Mucosa of descending colon (tissue), 3 donors: ENCODE measurements at places on chromosomes 16 and 17.

DNA sequence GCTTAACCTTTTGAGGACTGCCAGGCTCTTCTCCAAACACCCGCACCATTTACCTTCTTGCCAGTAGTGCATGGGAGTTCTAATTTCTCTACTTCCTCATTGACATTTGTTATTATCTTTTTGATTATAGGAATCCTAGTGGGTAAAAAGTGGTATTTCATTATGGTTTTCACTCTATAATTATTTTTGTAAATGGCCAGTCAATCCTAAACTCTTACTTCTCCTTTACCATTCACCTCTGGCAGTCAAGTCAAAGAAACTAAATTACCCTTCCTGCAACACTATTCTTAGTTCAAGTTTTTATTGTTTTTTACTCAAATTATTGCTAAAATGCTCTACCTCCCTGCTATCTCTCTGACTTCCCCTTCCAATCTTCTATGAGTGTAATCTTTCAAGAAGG is 29.8 kb upstream of the ANKFY1 start:
- DNase-seq = no peak

GRCh38 chr17:6507535-6507934 is 48.8 kb downstream of the PITPNM3 start:
- peak; percentile 47 for DNase-seq

DNA sequence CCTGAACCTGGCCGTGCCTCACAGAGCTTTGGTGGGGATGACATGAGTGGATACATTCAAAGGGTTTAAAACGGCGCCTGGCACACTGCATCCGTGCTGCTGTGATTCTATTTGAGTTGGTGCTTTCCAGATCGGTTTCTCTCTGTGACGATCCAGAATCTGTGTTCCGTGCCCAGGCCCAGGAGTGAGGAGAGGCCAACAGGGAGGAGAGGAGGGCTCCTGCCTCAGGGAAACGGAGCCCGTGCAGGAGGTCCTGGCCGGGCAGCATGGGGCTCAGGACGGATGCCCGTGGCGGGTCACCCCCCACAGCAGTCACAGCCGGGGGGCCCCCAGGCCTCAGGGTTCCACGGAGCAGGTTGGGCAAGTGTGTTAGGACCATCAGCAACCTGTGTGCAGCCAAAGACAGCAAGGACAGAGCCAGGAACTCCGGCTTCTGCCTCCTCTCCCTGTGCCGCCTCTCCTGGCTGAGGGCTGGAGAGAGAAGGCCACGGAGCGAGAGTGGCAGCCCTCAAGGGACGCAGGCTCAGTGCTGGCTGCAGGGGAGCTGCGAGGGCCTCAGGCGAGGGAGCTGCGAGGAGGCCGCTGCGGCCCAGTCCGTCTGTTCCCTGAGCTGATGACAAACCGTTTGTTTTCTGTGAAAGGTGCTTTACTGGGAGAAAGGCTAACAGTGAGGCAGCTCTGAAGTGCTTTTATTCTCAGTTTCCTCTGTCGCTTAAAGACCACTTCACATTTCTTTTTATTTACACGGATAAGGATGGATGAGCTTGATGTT is 99.3 kb downstream of the METRNL start:
- no peak for DNase-seq

- no peak for DNase-seq
Measured at GRCh38 chr16:15483857-15484256, 49.5 kb downstream of the BMERB1 start.

- no peak for DNase-seq
Measured at GRCh38 chr17:74916851-74917199, 6.2 kb downstream of the USH1G start.

DNA sequence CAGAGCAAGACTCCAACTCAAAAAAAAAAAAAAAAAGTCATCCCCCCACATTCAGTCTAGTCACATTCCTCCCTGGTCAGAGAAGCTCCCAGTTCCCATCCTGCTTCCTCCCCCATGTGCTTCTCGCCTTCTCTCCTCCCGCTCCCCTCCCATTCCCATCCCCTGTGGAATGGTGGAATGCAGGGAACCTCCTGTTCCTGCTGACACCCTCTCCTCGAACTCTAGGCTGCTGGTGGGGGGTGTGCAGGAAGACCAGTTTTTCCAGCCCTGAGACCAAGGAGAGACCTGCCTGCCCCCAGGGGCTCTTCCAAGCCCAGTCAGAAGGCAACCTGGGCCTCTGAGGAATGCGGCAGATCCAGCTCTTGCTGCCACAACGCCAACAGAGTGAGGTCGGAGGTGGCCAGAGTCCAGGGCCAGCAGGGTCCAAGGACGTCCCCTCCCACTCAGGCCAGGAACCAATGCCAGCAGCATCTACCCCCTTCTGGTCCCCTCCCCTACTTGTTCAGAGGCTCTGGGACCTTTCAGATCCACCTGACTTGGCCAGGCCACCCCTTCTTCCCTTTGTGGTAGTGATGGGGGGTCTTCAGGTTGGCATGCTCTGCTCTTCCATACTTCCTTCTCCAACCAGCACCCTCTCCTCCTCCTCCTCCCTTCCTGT is 39.3 kb upstream of the TAC4 start:
- DNase-seq = no peak

- no peak for DNase-seq
Measured at GRCh38 chr17:36813957-36814563, 123.2 kb upstream of the LHX1 start.

GRCh38 chr16:51184702-51185433 is 33.8 kb upstream of the SALL1 start:
- DNase-seq = no peak

DNA sequence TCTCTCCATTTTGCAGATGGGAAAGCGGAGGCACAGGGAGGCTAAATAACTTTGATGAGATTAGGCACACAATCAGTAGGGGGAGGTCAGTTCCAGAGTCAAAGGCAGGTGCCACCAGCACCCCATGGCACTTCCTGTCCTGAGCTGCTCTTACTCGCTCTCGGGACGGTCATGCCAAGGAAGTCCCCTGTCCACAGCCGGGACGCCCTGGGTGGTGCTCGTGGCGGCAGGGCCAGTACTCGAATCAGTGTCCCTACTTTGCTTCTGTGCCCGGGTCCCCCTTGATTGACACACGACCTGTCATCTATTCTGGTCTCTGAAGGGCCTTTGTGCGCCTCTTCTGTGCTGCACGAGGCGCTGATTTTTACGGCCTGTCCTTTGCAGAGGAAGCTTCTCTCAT is 31.3 kb downstream of the IRF8 start:
- DNase-seq = no peak

GRCh38 chr17:37570527-37571093 is 38.6 kb downstream of the SYNRG start:
- no peak for DNase-seq

GRCh38 chr17:41521574-41522261 is 3.0 kb upstream of the KRT15 start:
- peak; percentile 89 for DNase-seq

DNA sequence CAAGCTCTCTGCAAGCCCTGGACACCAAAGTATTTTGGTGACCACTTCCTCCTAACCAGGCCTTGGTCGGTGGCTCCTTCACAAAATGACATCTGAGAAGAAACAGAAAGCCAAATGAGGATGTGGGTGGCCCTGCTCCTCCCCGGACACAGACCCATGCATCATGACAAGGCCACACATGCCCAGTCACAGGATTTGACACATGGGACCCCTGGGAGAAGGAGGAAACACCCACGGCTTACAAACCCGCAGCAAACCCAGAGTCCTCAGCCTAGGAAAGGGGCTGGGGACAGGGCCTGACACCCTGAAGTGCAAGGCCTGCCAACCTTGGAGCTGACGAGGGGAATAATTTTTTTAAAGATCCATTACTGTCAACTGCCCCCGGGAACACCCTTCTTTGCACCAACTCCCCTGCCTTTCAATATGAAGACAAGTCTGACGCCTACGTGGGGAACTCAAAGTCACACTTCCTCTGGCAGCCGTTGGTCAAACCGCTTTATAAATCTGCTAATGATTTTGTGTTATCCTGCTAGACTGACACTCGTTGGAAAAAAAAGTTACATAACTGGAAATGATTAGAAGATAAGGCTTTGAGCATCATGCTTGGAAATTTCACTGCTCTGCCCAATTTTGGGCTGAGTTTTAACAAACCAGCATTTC is 41.3 kb downstream of the GAS7 start:
- DNase-seq = peak; percentile 53

GRCh38 chr17:76414334-76415295 is 30.2 kb downstream of the SPHK1 start:
- DNase-seq = peak; percentile 34

- peak; percentile 75 for DNase-seq
Measured at GRCh38 chr16:2473999-2474876, 689 bp upstream of the TBC1D24 start.

- DNase-seq = no peak
Measured at GRCh38 chr17:53516636-53517035, 306.1 kb upstream of the KIF2B start.
